ENCODE measurements at places on chromosomes 5 and 9. TPM values are rescaled to one million over a fixed set of nuclear protein-coding genes. Genes with fewer than 3 reads are reported as not detected.

The RASGRF2 gene
- total RNA-seq: 3.9 TPM

The PTGER4 gene
- 8.7 TPM for total RNA-seq

The DIRAS2 gene
- total RNA-seq: 1.3 TPM

The PHYKPL gene
- 31.5 TPM for total RNA-seq

The OLFM1 gene
- total RNA-seq: 0.64 TPM

The MACROH2A1 gene
- 171 TPM for total RNA-seq

The EGFLAM gene
- total RNA-seq: 3.0 TPM

The EPB41L4A gene
- 0.64 TPM for total RNA-seq

The F12 gene
- total RNA-seq: 0.43 TPM

The NTRK2 gene
- total RNA-seq: not detected

The PELO gene
- total RNA-seq: 44.9 TPM

Measured in fibroblast of villous mesenchyme (primary cell).